ENCODE measurements at places on chromosomes 2 and 18.

DNA sequence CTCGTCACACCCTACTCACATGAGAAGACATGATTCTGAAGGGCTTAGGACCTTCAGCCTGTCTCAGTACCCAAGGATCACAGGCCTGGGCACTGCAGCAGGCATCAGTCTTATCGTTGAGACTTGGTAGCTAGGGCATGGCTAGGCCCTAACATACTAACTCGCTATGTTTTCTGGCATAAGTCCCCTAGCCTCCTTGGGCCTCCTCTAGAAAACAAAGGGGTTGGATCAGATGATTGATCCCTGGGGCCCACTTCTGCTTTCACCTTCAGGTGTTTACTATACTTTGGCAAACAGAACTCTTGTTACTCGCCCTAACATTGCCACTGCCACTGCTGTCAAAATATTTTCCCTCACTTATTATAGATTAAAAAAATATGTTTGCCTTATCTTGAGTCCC is 44.2 kb downstream of the VSNL1 start:
- no peak for DNase-seq

DNA sequence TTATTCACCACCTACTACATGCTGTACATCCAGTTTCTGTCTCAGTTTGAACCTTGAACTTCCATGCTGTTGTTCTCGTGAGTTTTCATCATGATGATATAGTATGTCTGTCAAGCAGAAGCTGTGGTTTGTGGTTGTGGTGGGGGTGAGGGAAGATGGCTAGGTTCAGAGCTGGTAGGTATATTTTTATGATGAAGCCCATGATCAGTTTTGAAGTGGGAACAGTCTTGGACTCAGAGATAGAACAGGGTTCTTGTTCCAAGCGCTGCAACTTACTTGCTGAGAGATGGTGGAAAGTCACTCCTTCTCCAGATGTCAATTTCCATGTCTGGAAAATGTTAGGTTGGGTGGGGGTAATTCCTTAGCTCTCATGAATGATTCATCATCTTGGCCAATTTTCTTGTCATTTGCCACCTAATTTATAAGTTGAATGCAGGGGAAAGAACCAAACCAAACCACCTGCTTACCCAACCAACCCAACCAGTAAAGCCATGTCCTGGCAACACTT is 21.6 kb downstream of the PMAIP1 start:
- no peak for DNase-seq

- DNase-seq = no peak
Measured at GRCh38 chr2:21443494-21444105, 319.8 kb downstream of the TDRD15 start.

- no peak for DNase-seq
Measured at GRCh38 chr2:133641942-133642725, 73.9 kb upstream of the NCKAP5 start.

DNA sequence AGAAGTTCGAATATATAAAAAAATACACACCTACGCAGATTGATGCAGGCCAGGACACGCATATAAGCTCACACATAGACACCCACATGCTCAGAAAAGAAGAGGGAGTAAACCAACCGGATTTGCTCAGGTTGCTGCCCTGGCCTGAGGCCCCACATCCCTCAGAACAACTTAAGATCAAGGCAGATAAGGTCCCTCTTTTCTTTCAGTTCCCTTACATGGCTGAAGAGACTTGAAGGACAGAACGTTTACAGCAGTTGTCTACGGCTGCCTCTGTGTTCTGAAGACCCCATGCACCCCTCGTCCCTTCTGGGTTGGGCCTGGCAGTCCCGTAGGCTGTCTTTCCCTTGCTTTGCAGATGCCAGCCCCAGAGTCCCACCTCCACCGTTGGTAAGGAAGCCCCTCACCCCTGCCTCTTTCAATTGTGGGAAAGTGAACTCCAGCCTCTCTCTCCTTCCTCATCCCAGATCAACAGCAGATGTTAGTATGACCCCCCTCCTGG is 4.3 kb upstream of the NAGK start:
- no peak for DNase-seq

- DNase-seq = no peak
Measured at GRCh38 chr2:70710038-70710690, 57.8 kb downstream of the ADD2 start.

DNA sequence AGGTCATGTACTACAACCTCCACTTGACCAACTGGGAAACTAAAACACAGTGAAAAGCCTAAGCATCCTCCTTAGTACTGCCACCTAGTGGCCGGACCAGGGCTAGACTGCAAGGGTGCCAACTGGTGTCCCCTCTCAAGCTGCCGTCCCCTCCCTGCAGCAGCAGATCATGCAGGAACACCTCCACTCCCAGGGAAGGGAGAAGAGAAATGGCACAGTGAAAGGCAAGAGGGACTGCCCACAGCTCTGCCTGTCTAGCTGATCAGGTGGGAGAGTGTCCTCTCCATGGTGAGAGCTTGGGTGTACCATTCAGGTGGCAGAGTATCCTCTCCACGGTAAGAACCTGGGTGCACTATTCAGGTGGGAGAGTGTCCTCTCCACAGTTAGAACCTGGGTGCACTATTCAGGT is 78.1 kb downstream of the AAK1 start:
- peak; percentile 63 for DNase-seq

DNA sequence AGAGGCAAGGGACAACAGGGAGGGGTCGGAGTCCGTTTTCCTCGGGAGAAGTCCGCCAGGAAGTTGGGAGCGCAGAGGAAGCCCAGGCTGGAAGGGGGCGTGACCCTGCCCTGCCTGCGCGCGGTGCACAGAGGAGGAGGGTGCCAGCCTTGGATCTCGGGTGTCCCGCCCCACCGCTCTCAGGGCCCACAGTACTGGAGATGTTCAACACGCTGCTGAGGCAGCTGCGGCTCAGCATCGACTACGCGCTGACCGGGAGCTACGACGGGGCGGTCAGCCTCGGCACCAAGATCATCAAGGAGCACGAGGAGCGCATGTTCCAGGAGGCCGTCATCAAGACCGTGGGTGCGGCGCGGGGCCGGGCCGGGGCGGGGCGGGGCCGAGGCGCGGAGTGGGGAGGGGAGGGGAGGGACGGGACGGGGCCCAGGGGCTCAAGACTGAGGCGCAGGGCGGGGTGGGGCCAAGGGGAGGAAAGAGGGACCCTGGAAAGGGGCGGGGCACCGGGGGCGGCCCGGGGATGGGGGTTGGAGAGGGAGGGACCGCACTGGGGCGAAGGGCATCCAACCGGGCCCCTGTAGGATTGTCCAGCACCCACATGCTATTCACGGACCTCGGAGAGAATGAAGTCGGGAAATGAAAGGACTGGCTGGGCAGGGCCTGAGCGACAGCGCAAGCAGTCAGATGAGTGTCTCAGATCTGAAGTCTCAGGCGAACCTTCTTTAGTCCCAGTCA is 36.6 kb downstream of the POMC start:
- DNase-seq = no peak

- no peak for DNase-seq
Measured at GRCh38 chr2:119947535-119947934, 65.3 kb upstream of the EPB41L5 start.

GRCh38 chr2:183950673-183951072 is 647.7 kb upstream of the ZNF804A start:
- no peak for DNase-seq

GRCh38 chr2:203989521-203989920 is 53.0 kb downstream of the ICOS start:
- DNase-seq = no peak

- no peak for DNase-seq
Measured at GRCh38 chr2:223538920-223539440, 63.2 kb downstream of the SCG2 start.

DNA sequence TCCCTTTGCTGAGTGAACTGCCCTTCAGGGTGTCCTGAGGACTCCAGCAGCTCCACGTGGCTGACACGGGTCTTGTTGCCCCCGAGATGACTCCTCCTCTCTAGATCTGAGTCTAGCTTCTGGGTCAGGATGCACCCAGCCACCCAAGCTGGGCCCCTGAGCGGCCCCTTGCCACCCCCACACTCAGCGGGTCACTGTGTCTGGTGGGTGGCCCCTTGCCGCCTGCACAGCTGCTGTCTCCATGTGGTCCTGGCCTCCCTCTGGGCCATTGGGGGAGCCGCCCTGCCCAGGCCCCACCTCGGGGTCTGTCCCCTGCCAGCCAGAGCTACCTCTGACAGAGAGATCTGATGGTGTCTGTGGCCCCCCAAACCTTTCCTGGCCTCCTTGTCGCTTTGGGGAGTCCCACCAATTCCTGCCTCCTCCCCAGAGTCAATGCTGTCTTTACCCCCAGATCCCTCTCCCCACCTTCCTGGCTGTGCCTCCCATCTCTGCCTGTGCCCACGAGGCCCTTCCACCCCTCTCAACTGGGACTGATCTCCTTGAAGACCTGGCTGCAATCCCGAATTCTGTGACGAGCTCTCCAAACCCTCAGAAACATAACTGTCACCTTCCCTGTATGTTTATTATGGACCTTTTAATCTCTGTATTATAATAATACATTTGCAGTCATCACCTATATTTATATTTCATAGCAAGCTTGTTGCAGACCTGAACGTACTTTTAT is 46.5 kb downstream of the TWIST2 start:
- DNase-seq = no peak

GRCh38 chr2:187429989-187430388 is 18.1 kb downstream of the CALCRL start:
- DNase-seq = no peak

- DNase-seq = no peak
Measured at GRCh38 chr2:177296040-177296439, 31.5 kb upstream of the NFE2L2 start.

- DNase-seq = no peak
Measured at GRCh38 chr2:191302459-191303139, 57.4 kb downstream of the MYO1B start.

- DNase-seq = peak; percentile 31
Measured at GRCh38 chr2:70643715-70644114, 90.1 kb upstream of the TGFA start.

DNA sequence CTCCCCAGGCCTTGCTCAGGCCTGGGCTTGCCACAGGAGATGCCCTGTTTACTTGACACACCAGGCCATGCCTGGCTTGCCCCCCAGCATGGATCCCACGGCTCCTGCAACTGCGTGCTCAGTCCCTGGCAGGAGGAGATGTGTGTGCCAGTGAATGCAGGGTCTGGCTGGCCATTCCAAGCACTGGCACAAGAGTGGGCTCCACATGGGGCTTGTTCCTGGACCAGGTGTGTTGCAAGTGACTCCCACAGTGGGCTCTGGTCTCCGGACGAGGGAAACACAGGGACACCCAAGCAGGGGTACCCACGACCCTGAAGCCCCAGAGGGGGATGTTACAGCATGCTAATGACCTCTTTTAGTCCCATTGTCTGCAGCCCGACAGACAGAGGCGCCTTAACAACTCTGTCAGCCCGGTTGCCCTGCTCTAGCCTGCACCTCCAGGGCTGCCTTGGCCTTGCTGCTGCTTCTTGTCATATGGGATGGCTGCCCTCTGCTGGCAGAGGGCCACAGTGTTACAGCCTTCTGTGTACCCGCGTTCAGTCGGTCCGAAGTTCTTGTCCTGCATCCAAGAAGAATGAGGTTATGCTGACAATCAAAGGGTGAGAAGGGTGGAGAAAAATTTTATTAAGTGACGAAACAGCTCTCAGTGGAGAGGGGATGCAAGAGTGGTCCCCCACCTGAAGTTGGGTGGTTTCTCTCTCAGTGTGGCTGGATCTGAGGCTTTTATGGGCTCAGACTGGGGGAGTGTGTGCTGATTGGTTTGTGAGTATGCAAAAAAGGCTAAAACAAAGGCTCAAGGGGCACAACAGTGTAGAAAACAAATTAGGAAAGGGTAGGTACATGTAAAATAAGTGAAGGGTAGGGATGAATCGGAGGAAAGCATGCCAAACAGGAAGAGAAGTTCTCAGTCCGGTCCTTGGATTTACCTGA is 180.4 kb downstream of the MBD5 start:
- peak; percentile 40 for DNase-seq

- no peak for DNase-seq
Measured at GRCh38 chr2:165079432-165079831, 124.1 kb upstream of the SLC38A11 start.

- no peak for DNase-seq
Measured at GRCh38 chr18:39705362-39705761, 2139.8 kb upstream of the CELF4 start.

DNA sequence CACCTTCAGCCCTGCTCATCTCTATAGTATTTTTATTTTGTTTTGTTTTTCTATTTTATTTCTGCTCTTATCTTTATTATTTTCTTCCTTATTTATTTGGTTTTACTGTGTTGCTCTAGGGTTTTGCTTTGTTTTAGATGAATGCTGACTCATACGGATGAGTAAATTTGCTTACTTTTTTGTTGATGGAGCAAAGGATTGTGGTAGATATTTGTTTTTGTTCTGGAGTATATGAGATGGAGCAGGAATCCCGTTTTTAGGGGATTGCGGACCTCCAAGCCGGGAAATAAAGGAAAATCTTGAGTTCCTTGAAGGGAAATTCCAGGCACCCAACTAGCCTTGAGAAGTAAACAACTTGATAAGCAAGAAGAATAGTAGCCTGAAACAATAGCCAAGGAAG is 15.3 kb upstream of the COLEC12 start:
- DNase-seq = no peak

DNA sequence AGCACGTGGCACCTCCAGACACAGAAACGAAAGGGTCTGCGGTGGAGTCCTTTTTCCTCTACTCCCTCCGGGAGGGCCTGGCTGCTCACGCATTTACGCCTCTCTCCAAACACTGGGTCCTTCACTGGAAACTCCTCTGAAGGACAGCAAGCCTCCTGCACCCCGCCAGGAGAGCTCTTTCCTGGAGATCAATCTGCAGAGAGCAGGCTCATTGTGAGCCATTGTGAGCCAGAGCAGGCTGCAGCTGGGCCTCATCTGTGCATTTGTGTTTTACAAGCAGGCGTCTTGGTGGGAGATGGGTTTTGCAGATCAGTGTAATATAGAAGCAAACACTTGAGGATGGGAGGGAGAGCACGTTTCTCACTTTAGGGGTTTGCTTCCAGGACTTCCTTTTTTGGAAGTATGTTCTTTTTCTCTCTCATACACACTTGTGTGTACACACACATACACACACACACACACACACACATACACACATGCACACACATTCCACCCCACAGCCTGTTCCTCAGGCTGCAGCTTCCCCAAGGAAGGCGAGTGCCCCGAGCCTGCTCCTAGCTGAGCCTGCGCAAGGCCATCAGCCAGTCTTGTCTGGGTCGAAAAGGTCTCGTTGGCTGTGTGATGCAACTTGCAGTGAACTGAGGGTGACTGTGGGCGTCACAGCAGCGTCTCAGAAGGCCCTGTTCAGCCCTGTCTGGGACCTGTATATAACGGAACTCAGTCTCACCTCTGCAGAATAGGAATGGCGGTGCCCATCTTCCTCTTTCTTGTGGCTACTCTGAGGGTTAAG is 163.5 kb downstream of the GLI2 start:
- DNase-seq = no peak
